Stimulated activated CD4-positive, alpha-beta T cell treated with anti-CD3 and anti-CD28 coated beads, Interleukin-15, amount 100 ng/mL, for 1 hour (primary cell): ENCODE measurements at places on chromosomes 4 and X.

DNA sequence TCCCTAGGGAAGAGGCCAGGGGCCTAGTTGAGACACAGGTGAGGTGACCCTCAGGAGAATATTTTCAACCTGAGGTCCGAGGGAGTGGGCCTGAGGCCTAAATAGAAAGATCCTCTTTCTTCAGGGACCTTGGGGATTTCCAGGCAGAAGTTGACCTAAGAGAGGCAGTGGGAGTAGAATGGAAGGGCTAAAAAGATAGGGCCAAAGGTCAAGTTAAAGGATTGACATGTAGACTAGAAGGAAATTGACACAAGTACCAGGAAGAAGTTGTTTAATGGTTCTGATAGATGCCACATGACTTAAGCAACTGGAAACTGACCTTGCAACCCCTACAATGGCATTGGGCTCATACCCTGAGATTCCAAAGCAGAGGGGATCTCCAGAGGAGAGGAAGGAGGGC, 76.9 kb downstream of the SHROOM3 start:
- no peak for DNase-seq

GRCh38 chr4:173289353-173289727, 44.8 kb downstream of the HMGB2 start:
- DNase-seq = no peak

DNA sequence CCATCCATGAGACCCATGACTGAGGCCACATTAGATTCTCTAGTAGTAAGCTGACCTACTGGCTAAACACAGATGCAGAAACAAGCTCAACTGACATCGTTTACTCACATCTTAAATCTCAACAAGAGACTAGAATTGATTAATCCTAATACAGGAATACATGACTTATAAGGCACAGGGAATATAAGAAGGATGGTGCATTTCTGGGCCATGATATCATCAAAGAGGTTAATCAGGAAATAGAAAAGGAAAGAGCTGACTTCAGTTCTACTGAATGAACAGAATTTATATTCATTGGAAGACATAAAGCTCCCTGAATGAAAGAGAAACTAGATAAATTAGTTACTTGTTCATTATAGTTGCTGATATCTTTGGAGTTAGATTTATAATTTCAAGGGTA, 1406.5 kb downstream of the STIM2 start:
- no peak for DNase-seq

DNA sequence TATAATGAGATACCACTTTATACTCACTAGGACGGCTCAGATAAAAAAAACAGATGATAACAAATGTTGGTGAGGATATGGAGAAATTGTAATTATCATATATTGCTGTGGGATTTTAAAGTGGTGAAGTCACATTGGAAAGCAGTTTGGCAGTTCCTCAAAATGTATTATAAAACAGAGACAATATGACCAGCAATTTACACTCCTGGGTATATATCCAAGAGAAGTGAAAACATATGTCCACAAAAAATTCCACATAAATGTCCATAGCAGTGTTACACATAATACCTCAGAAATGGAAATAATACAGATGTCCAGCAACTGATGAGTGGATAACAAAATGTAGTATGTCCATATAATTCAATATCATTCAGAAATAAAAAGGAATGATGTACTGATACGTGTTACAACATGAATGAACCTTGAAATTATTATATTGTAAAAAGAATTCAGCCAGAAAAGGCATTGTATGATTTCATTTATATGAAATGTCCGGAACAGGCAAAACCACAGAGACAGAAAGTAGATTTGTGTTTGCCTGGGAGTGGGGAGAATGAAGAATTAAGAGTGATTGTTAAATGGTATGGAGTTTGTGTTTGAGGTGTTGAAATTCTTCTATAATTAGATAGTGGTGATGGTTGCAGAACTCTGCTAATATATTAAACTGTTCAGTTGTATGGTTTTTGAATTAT, 220.9 kb downstream of the SLC7A11 start:
- DNase-seq = no peak

GRCh38 chrX:54280466-54280865, 77.4 kb downstream of the WNK3 start:
- no peak for DNase-seq

GRCh38 chrX:120857240-120857639, 18.4 kb downstream of the CT47B1 start:
- DNase-seq = no peak

DNA sequence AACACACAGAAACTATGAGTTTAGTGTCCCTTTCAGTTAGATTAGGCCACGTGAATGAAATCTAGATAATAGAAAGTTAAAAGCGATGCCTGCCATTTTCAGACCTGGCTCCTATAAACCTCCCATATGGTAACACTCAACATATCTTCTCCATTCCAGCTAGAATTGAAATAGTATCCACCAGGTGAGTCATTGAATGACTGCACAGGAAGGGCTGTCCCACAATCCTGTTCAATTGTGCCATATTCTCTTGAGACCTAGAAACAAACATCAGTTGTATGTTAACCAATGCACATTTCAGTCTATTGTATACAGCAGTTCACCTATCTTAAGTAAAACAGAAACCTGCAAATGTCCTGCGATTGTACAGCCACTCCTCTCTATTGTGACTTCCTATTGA, 659.3 kb upstream of the SLIT2 start:
- no peak for DNase-seq

GRCh38 chr4:65789805-65790204, 119.5 kb upstream of the EPHA5 start:
- no peak for DNase-seq

- DNase-seq = no peak
Measured at GRCh38 chr4:62622089-62622488, 1422.0 kb downstream of the ADGRL3 start.
